Calu3 (cell line): ENCODE measurements at places on chromosomes 13 and 19. TPM values are rescaled to one million over a fixed set of nuclear protein-coding genes. Genes with fewer than 3 reads are reported as not detected.
A peak's percentile ranks its signal among the peaks of the same experiment; 100 is the strongest.

Gene CYP4F2
- total RNA-seq, result 0.22 TPM in 1 of 2 replicates, not detected in the other

DNA sequence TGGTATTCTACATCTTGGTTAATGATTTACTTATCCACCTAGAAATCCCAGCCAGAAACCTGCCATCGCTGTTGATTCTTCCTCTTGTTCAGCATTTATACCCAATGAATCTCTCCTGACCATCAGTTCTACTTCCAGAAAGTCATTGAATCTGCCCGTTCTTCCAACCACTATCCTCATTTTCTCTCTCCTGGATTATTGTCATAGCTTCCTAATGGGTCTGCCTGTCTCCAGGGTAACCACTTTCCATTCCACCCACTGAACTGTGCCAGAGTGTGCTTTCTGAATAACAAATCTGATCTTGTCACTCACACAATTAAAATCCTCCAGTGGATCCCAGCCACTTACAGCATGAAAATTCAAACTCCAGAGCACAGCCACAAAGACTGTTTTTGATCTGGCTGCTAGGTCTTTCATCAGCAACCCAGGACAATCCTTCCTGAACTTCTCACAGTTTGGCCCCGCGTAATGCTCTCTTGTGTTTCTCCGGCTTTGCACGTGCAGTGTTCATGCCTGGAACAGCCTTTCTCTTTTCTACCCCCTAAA is 330.6 kb downstream of the SPRY2 start:
- H3K36me3 ChIP-seq, result no peaks in the 10 kb centered on the region
- DNase-seq, result no peak
- H3K4me3 ChIP-seq, result no peak overlapping the region
- no peaks in the 10 kb centered on the region for H3K27me3 ChIP-seq

- H3K4me3 ChIP-seq, result no peak overlapping the region
- DNase-seq, result no peak
- no peaks in the 10 kb centered on the region for H3K36me3 ChIP-seq
- no peak overlapping the region for H3K27ac ChIP-seq
Measured at GRCh38 chr13:103625194-103625593, 559.0 kb upstream of the SLC10A2 start.

GRCh38 chr19:57389730-57390598 is at the start of gene ZNF548:
Gene ZNF548 (plus strand): TSS chr19:57389854. CDS start chr19:57390100, 246 bp downstream.
- no peaks in the 10 kb centered on the region for H3K27me3 ChIP-seq
- peaks cover 28% of the 10 kb centered on the region for H3K36me3 ChIP-seq
- H3K27ac ChIP-seq, result peak within 1 kb of the TSS; percentile 90
- peak within 1 kb of the TSS; percentile 75 for H3K4me3 ChIP-seq

DNA sequence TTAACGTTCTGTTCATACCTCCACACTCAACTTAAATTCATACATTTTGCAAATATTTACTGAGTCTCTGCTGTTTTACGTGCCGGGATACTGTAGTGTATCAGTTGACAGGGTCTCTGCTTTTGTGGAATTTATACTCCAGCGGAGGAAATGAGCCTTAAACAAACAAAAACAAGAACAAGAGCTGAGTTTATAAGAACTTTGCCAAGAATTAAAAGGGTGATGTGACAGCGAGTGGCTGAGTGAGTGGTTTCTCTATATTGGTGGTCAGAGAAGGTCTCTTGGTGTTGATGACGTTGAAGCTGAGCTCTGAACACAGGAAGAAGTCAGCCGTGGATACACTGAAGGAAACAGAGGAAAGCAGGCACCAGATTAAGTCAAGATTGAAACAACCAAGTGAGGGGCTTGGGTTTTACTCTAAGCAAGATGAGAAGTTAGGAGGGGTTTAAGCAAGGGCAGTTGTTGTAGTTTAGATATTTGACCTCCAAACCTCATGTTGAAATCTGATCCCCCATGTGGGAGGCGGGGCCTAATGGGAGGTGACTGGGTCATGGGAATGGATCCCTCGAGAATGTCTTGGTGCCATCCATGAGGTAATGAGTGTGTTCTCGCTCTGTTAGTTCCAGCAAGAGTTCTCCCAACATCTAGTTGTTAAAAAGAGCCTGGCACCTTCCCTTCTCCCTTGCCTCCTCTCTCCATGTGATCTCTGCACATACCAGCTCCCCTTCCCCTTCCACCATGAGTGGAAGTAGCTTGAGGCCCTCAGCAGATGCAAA is 248.3 kb downstream of the DCLK1 start:
- no peak for DNase-seq
- H3K36me3 ChIP-seq, result no peaks in the 10 kb centered on the region
- no peak overlapping the region for H3K4me3 ChIP-seq
- peaks cover 11% of the 10 kb centered on the region for H3K4me1 ChIP-seq

Gene EFNA2
- total RNA-seq, result 0.90 and 0.95 TPM in 2 replicates

- H3K36me3 ChIP-seq, result peaks cover 6% of the 10 kb centered on the region
- no peaks in the 10 kb centered on the region for H3K4me1 ChIP-seq
- DNase-seq, result no peak
- peaks cover 26% of the 10 kb centered on the region for H3K27me3 ChIP-seq
- H3K4me3 ChIP-seq, result no peak overlapping the region
- no peak overlapping the region for H3K27ac ChIP-seq
Measured at GRCh38 chr19:51386882-51387520, 773 bp downstream of the LIM2 start.

Gene ZSCAN5C
- total RNA-seq, result not detected in 2 replicates

DNA sequence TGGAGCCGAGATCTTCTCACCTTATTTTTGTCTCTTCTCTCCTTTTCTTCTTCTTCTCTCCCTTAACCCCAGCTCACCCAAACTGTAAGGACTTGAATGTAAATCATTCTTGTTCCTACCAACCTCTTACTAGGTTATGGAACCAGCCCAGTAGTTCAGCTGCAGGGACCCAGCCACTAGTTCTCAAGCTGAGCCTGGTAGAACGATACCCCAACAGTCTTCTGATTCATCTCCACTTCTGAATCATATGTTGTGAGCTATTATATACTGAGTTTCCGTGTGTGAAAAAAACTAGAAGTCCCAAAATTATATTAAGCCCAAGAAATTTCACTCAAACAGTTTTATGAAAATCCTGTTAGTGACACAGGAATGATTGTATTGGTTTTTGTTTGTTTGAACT is 67.7 kb downstream of the DCT start:
- no peak overlapping the region for H3K4me3 ChIP-seq
- no peak for DNase-seq
- no peaks in the 10 kb centered on the region for H3K36me3 ChIP-seq
- H3K27me3 ChIP-seq, result no peaks in the 10 kb centered on the region
- H3K4me1 ChIP-seq, result no peaks in the 10 kb centered on the region

DNA sequence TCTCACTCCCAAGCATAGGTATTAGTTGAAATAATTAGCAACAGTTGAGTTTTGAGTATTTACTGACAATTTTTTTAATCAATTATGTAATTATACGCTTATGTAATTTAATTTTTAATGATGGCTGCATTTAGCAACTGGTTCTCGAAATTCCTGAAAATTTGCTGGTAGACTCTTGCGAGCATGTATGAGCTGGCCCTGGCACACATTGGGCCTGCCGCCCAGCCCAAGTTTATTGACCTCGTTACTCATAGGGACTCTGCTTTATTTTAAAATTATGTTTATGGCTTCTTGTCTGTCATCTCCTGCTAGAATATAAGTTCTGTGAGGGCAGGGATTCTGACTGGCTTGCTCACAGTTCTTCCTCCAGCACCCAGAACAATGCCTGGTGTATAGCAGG is 6.7 kb downstream of the KLK14 start:
- H3K4me3 ChIP-seq, result no peak overlapping the region
- peaks cover 37% of the 10 kb centered on the region for H3K27me3 ChIP-seq
- no peak overlapping the region for H3K27ac ChIP-seq
- no peaks in the 10 kb centered on the region for H3K36me3 ChIP-seq
- no peaks in the 10 kb centered on the region for H3K4me1 ChIP-seq
- no peak for DNase-seq

DNA sequence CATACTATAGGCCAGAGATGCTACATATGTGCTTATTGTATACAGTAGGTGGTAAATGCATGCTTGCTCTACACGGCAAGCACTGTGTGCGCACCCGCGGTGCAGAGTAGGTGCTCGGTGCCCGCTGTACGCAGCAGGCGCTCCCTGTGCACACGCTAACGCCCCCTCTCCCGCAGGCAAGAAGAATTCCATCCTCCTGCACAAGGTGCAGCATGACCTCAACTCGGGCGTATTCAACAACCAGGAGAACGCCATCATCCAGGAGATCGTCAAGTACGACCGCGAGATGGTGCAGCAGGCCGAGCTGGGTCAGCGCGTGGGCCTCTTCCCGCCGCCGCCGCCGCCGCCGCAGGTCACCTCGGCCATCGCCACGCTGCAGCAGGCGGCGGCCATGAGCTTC is 17.7 kb downstream of the POLRMT start:
- H3K36me3 ChIP-seq, result peaks cover 24% of the 10 kb centered on the region
- H3K4me1 ChIP-seq, result no peaks in the 10 kb centered on the region
- DNase-seq, result no peak
- no peaks in the 10 kb centered on the region for H3K27me3 ChIP-seq

Gene ANKLE1
- total RNA-seq, result 0.32 and 0.66 TPM in 2 replicates

Gene ZNF844
- total RNA-seq, result not detected in 2 replicates

DNA sequence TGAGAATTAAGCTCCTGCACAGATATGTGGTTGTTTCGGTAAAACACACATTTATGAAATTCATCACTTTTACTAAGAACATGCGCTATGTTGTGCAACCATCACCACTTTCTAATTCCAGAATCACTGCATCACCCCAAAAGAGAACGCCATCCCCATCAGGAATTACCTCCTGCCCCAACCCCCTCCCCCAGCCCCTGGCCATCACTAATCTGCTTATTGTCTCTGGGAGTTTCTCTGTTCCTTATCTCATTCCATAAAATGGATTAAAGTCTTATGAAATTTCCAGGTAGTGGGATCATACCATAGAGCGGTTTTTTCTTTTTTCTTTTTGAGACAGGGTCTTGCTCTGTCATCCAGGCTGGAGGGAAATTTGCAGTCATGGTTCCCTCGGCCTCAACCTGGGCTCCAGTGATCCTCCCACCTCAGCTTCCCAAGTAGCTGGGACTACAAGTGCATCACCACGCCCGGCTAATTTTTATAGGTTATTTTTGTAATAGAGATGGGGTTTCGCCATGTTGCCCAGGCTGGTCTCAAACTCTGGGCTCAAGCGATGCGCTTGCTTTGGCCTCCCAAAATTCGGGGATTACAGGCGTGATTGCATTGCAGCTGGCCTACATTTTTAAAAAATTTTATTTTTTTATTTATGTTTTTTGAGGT is 3.5 kb downstream of the ZSCAN5B start:
- H3K4me3 ChIP-seq, result no peak overlapping the region
- peaks cover 42% of the 10 kb centered on the region for H3K27me3 ChIP-seq
- DNase-seq, result no peak
- no peaks in the 10 kb centered on the region for H3K36me3 ChIP-seq

GRCh38 chr13:24276306-24276705 is 33.1 kb upstream of the C1QTNF9 start:
- H3K27ac ChIP-seq, result no peak overlapping the region
- H3K27me3 ChIP-seq, result no peaks in the 10 kb centered on the region
- DNase-seq, result no peak
- peaks cover 7% of the 10 kb centered on the region for H3K4me1 ChIP-seq

- no peak for DNase-seq
- no peak overlapping the region for H3K27ac ChIP-seq
- H3K27me3 ChIP-seq, result no peaks in the 10 kb centered on the region
- no peaks in the 10 kb centered on the region for H3K36me3 ChIP-seq
- H3K4me1 ChIP-seq, result no peaks in the 10 kb centered on the region
Measured at GRCh38 chr13:101155920-101156319, 260.4 kb downstream of the NALCN start.

- H3K4me1 ChIP-seq, result peaks cover 51% of the 10 kb centered on the region
- H3K36me3 ChIP-seq, result no peaks in the 10 kb centered on the region
- H3K27me3 ChIP-seq, result no peaks in the 10 kb centered on the region
- DNase-seq, result no peak
Measured at GRCh38 chr13:97114651-97115050, 107.5 kb upstream of the MBNL2 start.

- H3K36me3 ChIP-seq, result peaks cover 39% of the 10 kb centered on the region
- no peak overlapping the region for H3K4me3 ChIP-seq
- no peaks in the 10 kb centered on the region for H3K27me3 ChIP-seq
- H3K27ac ChIP-seq, result no peak overlapping the region
Measured at GRCh38 chr13:112695121-112695520, 5.3 kb downstream of the ATP11A start.

DNA sequence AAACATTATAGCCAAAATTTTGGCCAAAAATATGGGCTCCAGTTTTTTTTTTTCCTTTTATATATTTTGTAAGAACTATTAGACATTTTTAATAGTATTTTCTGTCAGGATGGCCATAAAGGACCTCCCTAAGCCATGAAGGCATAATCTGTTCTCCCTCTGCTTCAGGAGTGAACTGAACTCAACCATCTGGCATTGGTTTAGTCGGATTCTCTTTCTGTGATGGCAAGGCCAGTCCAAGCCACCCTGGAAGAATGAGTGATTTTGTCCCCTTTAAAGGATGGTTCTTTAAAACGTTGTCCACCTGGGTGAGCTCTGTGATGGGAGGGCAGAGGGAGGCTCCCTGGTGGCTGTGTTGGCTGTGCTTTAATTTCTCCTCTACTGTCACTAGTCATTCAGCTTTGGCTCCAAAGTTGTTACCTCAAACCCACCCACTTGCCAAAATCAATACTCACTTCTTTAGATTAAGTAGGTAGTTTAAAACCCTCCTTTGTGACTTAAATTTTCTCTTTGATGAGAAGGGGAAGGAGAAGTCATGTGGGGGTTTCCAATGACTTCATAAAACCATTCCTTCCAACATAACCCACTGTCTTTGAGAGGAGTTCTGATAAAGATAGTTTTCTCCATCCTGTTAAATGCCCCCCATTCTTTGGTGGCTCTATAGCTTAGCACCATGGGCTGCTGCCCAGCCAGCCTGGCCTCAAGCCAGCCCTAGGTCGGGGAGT is 4.4 kb downstream of the TNFRSF19 start:
- H3K27me3 ChIP-seq, result no peaks in the 10 kb centered on the region
- no peak for DNase-seq
- no peak overlapping the region for H3K27ac ChIP-seq
- H3K36me3 ChIP-seq, result peaks cover 12% of the 10 kb centered on the region
- H3K4me3 ChIP-seq, result no peak overlapping the region

GRCh38 chr19:55368701-55369563 is 1.3 kb downstream of the IL11 start:
- H3K36me3 ChIP-seq, result peaks cover 29% of the 10 kb centered on the region
- peak overlapping the region; percentile 16 for H3K27ac ChIP-seq
- peaks cover 97% of the 10 kb centered on the region for H3K27me3 ChIP-seq
- peaks cover 25% of the 10 kb centered on the region for H3K4me1 ChIP-seq

- no peak for DNase-seq
- peaks cover 28% of the 10 kb centered on the region for H3K36me3 ChIP-seq
- no peak overlapping the region for H3K4me3 ChIP-seq
Measured at GRCh38 chr19:55590617-55591016, 8.7 kb downstream of the FIZ1 start.

- H3K4me3 ChIP-seq, result no peak overlapping the region
- DNase-seq, result no peak
- no peaks in the 10 kb centered on the region for H3K27me3 ChIP-seq
Measured at GRCh38 chr13:82569581-82569980, 1312.7 kb downstream of the SLITRK1 start.

Gene MEDAG
- total RNA-seq, result 1.6 and 2.3 TPM in 2 replicates

- H3K4me3 ChIP-seq, result peak overlapping the region; percentile 16
- peaks cover 22% of the 10 kb centered on the region for H3K36me3 ChIP-seq
- no peak for DNase-seq
- H3K4me1 ChIP-seq, result no peaks in the 10 kb centered on the region
- no peaks in the 10 kb centered on the region for H3K27me3 ChIP-seq
- no peak overlapping the region for H3K27ac ChIP-seq
Measured at GRCh38 chr19:2252055-2252796, 3.1 kb downstream of the AMH start.

DNA sequence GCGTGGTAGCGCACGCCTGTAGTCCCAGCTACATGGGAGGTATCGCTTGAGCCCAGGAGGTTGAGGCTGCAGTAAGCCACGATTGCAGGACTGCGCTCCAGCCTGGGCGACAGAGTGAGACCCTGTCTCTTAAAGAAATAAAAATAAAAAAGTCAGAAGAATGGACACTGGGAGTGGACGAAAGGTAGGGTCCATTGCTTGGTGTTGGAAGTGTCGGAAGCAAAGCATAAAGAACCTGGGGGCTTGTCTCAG is 392 bp upstream of the ARHGAP33 start:
- peak overlapping the region; percentile 69 for H3K4me3 ChIP-seq
- peaks cover 13% of the 10 kb centered on the region for H3K4me1 ChIP-seq
- H3K27me3 ChIP-seq, result no peaks in the 10 kb centered on the region
- no peak for DNase-seq
